Ureter (tissue), 1 donor: ENCODE measurements at places on chromosomes 12 and 14.

DNA sequence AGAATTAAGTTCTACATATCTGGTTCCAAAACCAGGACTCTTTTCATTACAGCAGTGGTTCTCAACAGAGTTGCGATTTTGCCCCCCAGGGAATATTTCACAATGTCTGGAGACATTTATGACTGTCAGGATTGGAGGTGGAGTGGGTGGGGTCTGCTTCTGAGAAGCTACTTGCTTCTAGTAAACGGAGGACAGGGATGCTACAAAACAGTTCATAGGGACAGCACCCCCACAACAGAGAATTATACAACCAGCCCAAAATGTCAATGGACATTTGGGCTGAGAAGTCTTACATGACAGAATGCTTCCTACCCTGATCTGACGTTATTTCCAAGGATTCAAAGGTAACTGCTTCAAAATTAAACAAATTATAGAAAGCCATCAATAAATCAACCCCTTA lies 739 bp upstream of the SPATA7 start:
- DNase-seq = no peak

DNA sequence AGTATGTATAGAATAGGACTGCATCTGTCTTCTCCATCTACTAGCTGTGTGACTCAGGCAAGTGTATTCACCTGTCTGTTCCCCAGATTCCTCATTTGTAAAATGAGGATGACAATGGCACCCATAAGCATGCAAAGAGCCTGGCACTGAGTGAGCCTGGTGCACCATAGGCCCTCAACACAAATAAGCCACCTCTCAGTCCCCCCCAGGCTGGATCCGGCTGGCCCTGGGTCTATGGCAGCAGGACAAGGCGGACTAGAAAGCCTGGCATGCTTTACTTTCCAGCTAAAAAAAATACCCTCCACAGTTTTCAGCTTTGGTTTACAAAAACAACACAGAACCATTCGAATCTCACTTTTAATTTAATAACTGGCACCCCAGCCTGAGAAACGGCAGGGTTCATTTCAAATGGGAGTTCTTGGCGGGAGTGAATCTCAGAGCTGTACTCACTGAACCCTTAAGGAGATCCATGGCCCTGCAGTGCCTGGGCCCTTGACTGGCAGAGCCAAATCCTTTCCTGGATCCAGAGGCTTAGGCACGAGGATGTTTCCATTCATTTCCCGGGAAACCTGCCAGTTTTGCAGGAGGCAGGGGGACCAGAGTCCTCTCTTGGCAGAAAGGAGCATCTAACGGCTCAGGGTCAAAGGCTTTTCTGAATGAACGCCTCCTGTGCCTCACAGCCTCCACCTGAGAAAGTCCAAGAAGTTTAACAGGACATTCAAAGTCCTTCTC lies 17.7 kb downstream of the SYNE3 start:
- DNase-seq = no peak

DNA sequence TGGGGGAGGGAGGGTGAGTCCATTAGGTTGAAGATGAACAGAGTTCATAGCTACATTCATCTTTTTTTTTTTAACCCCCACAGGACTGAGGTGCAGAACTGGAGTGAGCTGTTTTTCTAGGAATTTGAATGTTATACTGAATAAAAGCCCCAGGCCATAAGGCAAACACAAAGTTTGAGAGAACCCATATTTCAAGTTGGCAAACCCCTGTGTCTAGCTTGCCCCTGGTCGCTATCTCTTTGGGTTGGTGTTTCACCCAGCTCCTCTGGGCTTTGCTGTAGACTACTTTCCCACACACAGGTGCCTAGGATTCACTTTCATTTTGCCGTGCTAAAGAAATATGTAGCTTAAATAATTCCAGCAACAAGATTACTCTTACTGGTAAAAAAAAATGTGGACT lies 5.2 kb upstream of the LMO3 start:
- no peak for DNase-seq

- DNase-seq = no peak
Measured at GRCh38 chr14:93838238-93838637, 50.0 kb upstream of the PRIMA1 start.

- no peak for DNase-seq
Measured at GRCh38 chr12:58847901-58848600, 72.3 kb downstream of the LRIG3 start.

GRCh38 chr14:67984274-67984673 lies 164.7 kb downstream of the RAD51B start:
- DNase-seq = no peak

GRCh38 chr12:83841620-83842019 lies 1071.0 kb downstream of the SLC6A15 start:
- DNase-seq = no peak

GRCh38 chr12:122421187-122421820 lies 1.2 kb downstream of the CLIP1 start:
- no peak for DNase-seq

GRCh38 chr12:6198985-6199530 lies 1.1 kb upstream of the CD9 start:
- no peak for DNase-seq

- peak; percentile 47 for DNase-seq
Measured at GRCh38 chr14:59507063-59507751, 22.9 kb downstream of the JKAMP start.

- DNase-seq = no peak
Measured at GRCh38 chr14:57869617-57870016, 3.7 kb upstream of the SLC35F4 start.

DNA sequence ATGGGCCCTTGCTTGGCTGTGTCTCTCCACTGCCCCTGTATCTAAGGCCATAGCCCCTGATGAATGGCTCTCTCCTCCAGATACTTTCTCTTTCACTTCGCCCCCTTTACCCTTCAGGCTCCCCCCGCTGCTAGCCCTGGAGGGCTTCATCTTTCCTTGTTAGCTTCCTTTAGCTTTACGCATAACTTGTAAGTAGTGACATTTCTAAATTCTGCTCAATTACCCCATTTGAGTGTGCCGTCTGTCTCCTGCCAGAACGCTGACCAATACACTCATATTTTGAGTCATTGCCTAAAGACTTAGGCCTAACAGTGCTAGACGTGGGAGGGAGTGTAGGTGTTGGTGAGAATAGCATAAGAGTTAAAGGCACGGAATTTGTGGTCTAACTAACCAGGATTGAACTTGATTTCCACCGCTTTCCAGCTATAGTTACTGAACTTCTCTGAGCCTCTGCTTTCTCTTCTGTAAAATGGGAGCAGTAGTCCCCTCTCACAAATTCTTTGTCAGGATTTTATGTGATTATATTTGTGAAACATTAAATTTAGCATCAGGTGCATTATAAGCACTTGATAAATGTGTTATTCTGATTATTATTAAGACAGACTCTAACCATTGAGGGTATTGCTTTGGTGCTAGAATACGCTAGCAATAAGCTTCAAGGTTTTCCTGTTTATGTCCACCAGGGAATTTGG lies 129.3 kb downstream of the ZFP36L1 start:
- no peak for DNase-seq

DNA sequence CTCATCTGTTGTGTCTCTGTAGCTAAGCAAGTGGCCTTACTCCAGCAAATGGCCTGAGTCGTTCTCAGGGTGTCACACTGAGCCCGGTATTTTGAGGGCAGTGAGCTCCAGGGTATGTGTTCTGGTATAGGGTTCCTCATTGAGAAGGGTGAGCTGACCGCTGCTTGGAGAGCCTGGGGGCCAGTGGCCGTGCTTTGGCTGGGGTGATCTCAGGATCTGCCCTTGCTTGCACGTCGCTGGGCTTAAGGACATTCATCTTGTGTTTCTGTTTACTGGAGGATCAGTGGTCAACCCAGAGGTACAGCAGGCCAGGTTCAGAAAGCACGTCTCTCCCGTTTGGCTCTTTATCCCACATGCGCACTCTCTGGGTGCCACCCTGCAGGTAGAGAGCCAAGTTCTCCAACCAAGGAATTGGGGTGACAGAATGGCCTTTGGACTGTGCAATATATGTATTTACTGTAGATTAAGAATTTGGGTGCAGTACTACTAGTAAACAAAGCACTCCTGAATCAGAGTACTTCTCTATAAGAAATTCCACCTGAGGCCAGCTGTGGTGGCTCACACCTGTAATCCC lies 52.1 kb downstream of the FBXW8 start:
- no peak for DNase-seq

DNA sequence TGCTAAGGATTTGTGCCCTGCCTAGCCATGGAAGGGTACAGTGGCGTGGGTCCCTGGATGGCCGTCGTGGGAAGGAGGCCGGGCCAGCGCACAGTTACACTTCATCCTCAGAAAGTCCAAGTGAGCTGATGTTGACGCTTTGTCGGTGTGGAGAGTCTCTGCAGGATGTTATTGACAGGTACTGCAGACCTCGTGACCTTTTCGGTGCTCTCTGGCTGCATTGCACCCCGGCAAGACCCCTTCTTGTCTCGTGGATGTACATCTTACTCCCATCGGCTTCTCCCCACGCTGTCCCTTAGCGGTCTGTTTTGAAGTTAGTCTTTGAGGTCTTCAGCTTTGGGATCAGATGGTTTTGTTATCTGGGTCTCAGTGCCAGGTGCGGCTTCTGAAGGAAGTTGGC lies 78.4 kb downstream of the EP400 start:
- no peak for DNase-seq

- no peak for DNase-seq
Measured at GRCh38 chr12:82479511-82479910, 121.2 kb downstream of the METTL25 start.

- DNase-seq = no peak
Measured at GRCh38 chr14:72499746-72500145, 394.2 kb downstream of the DPF3 start.
